ENCODE measurements at places on chromosomes 4 and X. TPM values are rescaled to one million over a fixed set of nuclear protein-coding genes. Genes with fewer than 3 reads are reported as not detected.

DNA sequence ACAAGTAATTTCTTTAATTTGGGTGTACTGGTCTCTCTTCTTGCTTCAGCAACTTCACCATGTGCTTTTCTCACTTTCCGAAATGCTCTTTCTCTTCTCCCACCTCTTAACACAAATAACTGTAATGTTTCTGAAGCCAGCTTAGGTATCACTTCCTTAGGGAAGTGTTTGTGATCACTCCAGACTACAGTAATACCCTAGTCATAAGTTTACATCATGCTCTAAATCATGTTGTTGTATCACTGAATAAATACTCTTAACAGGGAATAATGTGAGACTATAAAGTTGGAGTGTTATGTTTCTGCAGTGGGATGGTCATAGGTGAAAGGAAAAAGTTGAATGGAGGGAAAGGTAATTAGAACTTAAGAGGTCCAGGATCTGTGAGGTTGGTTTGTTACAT, 712.3 kb downstream of the C4orf33 start:
- DNase-seq = no peak

- DNase-seq = peak; percentile 31
Measured at GRCh38 chrX:105117621-105118020, 102.9 kb downstream of the TEX13A start.

GRCh38 chrX:124226129-124226528, 106.3 kb upstream of the TEX13D start:
- DNase-seq = peak; percentile 20

DNA sequence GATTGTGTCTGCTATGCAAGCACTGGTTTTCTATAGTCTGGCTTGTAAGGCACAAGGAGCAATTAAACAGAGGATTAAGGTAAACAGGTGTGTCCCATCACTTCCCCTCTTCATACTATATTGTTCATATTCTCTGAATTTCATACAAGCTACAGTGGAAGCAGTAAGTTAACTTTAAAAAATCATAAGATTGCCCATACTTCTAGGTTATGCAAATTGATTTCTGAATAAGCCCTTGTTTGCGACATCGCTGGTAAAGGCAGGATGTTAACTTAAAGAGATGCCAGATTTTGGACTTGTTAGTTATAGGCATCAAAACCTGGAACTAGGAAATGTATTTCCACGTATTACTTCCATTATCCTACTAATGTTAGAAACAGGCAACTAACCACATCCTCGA, 1.0 kb upstream of the TMEM131L start:
- no peak for DNase-seq

The GTPBP6 gene
- total RNA-seq = 48.4 TPM

GRCh38 chr4:73646117-73646516, 25.9 kb upstream of the RASSF6 start:
- DNase-seq = no peak

DNA sequence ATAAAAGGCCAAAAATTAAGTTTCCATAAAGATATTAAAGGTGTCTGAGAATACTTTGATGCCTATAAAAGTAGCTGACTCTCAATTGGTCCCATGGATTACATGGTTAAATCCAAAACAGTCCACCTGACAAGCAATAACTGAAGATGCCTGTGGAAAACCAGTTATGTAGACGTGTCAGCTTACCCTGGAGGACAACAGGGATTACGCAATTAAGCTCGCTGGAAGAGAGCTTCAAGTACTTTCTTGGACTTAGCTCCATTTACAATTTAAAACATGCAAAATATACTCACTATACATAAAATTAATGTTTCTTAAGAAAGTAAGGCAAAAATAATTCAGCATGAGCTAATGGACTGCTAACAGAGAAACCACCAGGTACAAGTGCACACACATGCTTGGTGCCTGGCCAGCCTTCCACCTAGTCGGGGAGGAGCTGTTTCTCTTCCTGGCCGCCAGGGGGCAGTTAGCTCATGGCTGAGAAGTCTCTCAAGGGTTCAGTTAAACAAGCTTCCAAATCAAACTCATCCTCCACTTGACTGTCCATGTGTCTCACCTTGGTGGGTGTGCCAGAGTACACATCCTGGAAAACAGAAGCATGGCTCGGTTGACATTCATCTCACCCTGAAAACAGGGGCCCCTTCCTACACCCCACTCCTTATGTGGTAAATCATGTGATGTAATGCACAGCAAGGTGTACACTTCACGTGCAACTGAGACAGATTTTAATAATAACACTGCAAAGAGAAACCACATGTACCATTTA, 9.2 kb upstream of the FAM53A start:
- DNase-seq = peak; percentile 54

The CT45A3 gene
- total RNA-seq = not detected

- DNase-seq = no peak
Measured at GRCh38 chr4:98722000-98722399, 63.6 kb upstream of the TSPAN5 start.

GRCh38 chrX:107470198-107470597, 20.7 kb downstream of the FRMPD3 start:
- no peak for DNase-seq

- no peak for DNase-seq
Measured at GRCh38 chr4:162770761-162771490, 395.8 kb downstream of the NAF1 start.

All from foreskin keratinocyte (primary cell).